ENCODE measurements at places on chromosomes 7 and 10.

DNA sequence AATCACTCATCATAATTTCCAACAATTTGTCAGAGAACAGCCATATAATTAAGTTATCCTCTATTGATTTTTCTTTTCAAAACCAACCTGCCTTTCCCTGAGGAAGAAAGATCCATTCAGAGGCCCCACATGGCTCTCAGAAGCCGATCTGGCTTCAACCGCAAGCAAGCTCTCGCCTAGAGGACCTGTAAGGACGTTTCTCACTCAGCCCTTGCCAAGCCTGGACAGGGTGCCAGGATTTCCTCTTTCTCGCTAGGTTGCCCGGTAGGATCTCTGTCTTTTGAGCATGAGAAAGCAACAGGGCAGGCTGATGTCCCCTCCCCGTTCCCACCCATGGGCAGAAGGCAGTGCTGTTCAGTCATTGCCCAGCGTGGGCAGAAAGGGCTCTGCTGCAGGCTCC lies 13.0 kb downstream of the AIFM2 start:
- DNase-seq: no peak

GRCh38 chr7:151129960-151130591 lies 37.4 kb downstream of the GBX1 start:
- DNase-seq: no peak

DNA sequence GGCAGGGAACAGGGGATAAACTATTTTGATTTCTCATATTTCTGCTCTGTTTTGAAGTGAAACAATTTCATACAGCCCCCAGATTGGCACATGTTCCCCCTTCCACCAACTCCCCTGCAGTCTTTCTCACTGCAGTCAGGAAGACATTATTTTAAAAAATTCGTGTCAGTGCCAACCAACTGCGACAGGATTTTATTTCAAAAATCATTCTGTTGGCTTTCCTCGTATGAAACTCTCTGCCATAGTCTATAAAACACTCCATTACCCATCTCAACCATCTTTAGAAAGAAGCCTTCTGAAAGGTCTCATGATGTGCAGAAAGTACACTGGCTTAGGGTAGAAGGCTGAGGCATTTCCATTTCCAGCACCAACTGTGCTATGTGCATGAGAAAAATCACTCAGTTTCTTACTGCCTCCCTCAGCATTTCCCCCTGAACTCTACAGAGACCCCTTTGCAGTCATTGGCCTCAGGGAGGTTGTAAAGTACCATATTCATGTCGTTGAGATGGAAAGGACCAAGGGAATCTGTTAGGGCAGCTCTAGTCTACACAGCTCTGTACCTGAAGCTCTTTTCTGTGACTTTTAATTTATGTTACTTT lies 46.9 kb downstream of the STEAP1B start:
- no peak for DNase-seq

DNA sequence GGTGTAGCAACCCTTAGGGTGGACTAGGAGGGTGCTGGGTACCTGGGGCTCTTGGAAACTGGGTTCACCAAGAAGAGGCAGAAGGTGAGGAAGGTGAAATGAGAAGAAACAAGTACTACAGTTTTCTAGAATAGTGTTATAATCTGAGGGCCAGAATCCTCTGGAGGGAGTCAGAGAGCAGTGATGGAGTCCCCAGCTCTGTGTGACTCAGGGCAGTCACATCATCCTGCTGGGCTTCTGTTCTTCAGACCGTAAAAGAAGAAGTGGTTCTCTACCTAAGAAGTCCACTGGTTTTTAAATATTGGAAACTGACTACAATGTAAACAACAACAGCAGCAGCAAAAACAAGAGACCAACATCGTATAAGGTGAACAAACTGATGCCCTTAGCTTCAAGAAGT lies 197.3 kb downstream of the PRPF18 start:
- DNase-seq: no peak

DNA sequence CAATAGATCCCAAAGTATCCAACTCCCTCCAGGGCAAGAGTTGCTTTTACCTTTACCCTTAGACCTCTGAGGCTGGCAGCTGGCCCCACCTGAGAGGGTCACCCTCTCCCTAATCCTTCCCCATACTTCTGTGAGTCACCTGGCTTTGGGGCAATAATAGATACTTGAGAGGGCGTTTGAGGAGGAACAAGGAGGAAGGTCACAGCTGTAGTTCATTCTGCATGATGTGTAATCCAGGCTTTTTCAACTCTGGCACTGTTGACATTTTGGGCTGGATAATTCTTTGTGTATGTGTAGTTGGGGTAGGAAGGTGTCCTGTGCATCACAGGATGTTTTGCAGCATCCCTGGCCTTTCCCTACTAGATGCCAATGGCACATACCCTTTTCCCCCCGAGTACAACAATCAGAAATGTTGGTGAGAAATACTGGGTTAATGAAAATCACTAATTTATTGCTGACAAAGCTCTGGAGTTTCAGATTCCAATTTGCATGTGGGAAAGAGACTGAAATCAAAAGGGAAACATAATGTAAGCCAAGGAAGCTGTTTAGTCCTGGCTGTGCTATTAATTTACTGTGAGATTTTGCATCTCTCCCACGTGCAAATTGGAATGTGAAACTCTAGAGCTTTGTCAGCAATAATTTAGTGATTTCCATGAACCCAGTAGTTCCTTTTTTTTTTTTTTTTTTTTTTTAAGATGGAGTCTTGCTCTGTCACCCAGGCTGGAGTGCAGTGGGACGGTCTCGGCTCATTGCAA lies 3.6 kb downstream of the BLVRA start:
- DNase-seq: no peak

DNA sequence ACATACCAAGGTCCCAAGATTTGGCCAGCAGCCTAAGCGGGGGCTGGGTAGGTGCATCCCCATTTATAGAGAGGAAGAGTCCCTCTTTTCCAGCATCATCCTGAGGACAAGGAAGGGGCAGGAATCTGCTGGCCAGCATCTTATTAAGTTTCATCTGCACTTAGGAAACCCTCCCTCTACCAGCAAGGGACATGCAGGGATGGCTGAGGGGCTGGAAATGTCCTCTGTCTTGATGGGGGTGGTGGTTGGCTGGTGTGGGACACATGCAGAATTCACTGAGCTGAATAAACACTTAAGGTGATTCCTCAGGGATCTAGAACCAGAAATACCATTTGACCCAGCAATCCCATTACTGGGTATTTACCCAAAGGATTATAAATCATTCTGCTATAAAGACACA lies 42.1 kb downstream of the NOD1 start:
- no peak for DNase-seq

DNA sequence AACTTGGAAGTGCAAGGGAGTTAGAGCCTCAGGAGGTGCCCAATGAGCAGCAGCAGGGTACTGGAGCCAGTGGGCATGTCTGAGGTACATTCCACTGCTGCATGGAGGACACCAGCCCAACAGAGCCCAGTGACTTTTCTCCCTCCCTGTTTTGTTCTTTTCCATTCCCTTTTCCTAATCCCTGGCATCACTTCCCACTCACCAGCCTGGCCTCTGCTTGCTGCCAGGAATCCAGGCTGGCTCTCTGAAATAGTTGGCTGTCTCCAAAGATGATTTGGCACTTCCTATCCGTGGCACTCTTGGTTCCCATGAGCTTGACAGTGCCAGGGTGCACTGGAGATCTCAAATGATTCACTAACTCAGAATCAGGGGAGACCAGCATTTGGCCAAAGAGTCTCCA lies 97.7 kb upstream of the ZPBP start:
- no peak for DNase-seq

- no peak for DNase-seq
Observed at GRCh38 chr10:24982319-24983112, 30.1 kb upstream of the PRTFDC1 start.

DNA sequence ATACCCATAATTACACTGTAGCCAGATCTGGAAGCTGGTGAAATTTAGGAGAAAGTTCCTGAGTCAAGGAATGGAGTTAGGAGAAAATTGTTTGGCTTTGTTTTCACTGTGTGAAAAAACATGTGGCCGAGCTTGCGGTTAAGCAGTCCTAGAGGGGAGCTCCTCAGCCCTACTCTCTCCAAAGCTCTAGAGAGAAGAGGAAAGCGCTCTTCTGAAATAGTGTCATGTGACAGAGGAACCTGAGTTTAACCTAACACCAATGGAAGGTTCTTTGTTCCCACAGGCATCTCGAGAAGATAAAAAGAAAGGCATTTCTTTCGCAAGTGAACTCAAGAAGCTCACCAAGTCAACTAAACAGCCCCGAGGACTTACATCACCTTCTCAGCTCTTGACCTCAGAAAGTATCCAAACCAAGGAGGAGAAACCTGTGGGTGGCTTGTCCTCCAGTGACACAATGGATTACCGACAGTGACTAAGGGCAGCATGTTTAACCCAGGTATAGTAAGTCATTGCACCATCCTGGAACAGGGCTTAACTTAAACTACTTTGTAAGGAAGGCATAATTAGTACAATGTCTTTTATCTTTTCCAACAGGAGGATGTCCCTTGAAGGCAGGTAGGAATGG lies 38.0 kb downstream of the NOC3L start:
- no peak for DNase-seq

DNA sequence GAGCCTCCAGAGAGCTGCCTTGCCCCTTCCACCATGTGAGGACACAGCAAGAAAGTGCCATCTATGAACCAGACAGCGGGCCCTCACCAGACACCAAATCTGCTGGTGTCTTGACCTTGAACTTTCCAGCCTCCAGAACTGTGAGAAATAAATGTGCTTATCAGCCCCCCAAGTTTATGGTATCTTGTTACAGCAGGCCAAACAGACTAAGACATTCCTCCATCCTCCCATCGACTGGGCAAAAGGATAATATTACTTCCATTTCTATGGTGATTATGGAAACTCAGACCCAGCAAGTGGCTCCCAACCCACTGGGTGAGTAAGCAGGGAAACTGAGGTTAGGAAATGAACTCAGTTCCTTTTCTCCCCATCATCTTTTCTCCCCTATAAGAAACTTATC lies 288.4 kb downstream of the KCNMA1 start:
- DNase-seq: no peak

DNA sequence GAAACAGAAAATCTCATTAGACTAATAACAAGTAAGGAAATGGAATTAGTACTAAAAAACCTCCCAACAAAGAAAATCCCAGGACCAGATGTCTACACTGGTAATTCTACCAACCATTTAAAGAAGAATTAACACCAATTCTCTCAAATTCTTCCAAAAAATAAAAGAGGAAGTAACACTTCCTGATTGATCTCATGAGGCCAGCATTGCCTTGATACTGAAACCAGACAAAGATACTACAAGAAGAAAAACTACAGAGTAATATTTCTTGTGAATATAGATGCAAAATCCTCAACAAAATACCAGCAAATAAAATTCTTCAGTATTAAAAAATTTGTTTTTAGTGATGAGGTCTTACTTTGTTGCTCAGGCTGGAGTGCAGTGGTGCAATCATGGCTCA lies 21.3 kb downstream of the GCK start:
- DNase-seq: no peak

- no peak for DNase-seq
Observed at GRCh38 chr10:30537586-30537985, 92.0 kb downstream of the LYZL2 start.

DNA sequence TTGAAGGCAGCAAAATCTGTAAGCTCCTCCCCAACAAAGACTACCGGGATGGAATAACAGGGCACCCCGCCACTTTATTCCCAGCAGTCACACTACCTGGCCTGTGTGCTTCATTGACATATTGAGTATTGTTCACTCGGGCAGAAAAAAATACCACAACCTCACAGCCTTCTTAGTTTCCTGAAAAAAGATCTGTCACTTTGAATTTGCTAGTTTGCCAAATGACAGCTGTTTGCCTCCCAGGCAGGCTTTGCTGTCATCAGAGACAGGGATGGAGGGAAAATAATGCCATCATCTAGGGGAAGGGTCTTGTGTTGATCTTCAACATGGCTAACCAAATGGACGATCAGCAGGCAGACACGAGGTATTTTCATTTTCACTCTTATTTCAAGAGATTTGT lies 26.9 kb downstream of the BMPER start:
- no peak for DNase-seq

DNA sequence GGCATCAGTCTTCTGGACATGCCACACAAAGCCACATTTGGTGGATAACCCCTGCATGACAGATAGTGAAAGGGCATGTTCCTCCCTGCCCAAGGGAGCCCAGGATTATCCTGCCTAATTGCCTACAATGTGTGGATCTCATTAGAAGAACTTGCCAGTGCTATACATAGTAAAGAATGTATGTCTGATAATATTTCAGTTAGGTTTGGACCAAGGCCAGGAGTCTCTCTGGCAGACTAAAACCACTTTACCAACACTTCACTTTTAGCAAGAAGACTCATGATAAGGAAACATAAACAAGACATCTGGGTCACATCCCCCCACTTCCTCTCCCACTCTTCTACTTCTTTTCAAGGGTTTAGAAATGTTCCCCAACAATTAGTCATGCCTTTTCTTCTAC lies 196.7 kb downstream of the MTERF1 start:
- DNase-seq: no peak

GRCh38 chr7:74372511-74373111 lies 81.1 kb upstream of the GTF2IRD1 start:
- no peak for DNase-seq

- DNase-seq: no peak
Observed at GRCh38 chr7:37732253-37732652, 48.7 kb downstream of the GPR141 start.

DNA sequence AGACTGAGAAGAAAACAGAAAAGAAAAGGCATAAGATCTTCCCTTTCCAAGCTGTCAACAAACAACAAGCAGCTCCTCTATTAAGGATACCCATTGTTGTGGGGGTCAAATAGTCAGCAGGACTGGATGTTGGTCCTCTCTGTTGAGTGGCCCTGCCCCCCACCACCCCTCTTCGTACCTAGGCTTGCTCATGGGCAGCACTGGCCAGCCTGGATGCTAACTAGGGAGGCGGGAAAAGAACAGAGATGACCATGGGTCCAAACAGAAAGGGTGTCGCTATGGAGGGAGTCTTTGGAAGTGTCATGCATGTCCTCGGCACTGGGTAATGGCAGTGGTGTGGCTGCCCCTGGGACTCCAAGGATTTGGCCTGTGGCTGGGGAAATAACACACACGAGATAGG lies 45.6 kb downstream of the SPDYE5 start:
- DNase-seq: no peak

GRCh38 chr10:43094085-43094484 lies 17.2 kb downstream of the RET start:
- no peak for DNase-seq

- DNase-seq: no peak
Observed at GRCh38 chr10:132289439-132289838, 18.3 kb downstream of the STK32C start.

DNA sequence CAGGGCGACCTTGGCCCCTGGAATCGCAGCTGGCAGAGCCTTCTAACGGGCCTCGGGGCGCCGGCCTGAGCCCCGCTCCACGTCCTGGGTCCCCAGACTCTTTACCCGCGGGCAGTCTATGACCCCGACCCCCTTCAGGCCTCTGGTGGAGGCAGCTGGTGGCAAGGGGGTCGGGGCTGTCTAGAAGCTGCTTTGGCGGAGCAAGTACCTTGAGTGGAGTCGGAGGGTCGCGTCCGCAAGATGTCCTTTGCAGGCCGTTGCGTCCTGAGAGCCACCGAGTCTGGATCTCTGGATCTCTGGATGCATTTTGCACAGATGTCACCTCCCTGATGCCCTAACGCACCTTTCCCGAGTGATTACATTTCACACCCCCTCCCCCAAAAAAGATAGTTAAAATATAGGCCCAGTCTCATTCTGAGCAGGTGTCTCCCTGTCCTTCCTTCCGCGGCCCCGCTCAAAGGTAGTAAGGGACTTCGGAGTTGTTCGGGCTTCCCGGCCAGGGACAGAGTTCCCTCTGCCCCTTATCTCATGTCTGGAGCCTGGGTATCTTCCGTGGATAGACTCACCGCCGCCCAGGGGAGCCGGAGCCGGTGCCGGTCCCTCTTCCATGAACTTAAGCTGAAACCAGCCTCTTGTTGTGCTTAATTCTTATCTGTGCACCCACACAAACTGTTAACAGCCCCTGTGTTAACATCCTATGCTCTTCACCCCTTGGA lies 457 bp downstream of the ACADSB start:
- no peak for DNase-seq
